ENCODE measurements at places on chromosomes 11 and 22.

- DNase-seq, result no peak
Observed at GRCh38 chr22:50584106-50585096, 1.8 kb upstream of the CHKB start.

GRCh38 chr22:46129390-46130041, 20.8 kb upstream of the PPARA start:
- DNase-seq, result no peak

GRCh38 chr11:76627606-76628005, 42.9 kb downstream of the LRRC32 start:
- DNase-seq, result no peak

DNA sequence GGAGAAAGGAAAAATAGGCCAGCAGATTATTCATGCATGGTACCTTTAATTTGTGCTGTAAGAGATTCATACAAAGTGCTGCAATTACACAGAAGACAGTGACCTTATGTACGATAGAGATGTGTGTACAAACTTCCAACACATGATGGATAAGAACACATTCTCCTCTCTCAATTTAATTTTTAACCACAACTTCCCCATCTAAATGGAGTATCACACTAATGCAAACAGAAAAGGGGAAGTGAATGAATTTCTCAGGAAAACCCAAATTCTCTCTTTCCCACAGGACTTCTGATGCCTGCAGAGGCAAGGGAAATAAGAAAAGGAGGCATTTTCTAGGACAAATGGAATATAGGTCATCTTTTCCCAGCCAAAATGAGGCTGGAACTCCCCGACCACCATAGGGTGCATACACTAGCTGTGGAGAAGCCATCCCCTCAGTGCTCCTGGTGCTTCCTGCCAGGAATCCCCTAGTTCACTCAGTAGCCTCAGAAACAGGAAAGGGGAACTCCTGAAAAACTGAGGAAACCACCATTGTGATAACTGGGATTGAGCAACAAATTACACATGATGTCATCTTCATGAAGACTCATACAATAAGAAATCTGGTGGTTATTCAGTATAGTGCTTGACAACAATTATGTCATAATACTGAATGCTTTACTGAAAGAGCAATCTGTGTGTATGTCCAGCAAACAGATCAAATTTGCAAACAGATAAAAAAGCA, 22.4 kb downstream of the MMP10 start:
- no peak for DNase-seq

DNA sequence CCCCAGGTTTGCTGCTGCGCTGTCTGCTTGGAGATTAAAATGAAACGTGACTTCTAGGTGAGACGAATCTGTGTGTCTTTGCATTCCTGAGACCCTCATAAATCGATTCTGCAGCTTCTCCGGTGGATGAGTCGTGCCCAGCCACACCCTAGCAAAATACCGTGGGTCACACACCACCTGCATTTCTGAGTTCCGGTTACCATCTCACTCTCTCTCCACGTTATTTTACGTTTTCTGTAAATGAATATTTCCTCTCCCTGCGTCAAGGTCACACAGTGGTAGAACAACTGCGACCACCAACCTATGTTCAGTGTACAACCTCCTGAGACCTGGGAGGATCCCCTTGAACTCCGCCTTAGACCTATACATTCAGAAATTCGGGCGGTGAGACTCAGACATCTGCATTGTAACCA, 1.1 kb downstream of the YWHAH start:
- DNase-seq, result no peak

DNA sequence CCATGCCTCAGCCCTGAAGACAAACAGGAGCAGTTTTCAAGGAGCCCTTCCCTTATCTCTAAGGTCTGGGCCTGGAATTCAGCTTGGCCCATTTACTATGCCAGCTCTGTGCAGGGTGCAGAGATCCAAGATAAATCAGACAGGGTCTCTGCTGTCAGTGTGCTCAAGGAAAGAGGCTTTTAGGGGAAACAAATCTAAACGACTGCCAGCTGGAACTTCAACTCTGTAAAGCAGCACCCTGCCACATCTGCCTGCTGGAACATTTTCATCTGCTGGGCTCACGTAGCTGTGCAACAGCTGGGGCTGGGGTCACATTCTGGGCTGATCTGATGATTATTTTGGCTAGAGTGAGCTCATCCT, 19.8 kb upstream of the EHF start:
- DNase-seq, result no peak

DNA sequence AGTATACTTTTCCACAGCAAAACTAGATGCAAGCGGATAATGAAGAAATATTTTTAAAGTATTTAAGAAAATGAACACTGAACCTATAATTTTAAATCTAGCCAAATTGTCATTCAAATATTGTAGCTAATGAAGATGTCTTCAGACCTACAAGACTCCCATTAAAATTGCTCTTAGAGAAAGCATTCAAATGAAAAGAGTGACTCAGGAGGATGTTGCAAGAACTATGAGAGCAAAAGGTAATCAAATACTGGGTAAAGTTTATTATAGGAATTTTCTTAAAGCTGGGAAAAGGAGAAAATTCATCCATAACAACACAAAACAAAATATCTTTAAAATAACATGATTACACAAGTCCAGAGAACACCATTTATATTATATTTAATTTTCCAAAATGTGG, 5.4 kb upstream of the POU2AF1 start:
- DNase-seq, result no peak

DNA sequence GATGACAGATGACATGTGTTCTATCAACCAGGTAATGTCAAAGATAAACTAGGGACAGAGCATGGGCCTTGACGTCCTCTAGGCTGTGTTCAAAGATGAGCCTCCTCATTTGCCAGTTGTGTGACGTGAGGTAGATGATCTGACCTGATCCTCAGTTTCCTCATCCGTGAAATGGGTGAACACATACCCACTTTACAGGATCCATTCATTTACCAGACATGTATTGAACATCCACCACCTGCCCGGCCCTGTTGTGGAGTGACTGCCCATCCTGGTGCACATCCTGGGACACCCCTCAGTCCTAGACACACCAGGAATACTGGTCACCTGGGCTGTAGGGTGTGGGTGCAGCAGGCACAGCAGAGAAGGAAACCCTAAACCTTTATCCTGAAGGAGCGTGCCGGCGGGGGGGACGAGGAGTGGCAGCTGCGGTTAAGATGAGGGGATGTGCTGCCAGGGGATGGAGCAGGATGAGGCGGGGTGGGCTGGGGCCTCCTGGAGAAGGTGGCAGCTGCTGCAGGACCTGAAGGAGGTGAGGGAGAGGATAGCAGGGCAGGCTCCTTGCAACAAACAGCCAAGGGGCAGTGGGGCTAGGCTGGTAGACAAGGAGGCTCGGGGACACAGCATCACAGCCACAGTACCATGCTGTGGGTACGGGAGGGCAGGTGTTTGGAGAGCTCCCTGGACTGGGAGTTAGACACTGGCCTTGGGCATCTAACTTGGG, 8.4 kb downstream of the CLDN5 start:
- no peak for DNase-seq

DNA sequence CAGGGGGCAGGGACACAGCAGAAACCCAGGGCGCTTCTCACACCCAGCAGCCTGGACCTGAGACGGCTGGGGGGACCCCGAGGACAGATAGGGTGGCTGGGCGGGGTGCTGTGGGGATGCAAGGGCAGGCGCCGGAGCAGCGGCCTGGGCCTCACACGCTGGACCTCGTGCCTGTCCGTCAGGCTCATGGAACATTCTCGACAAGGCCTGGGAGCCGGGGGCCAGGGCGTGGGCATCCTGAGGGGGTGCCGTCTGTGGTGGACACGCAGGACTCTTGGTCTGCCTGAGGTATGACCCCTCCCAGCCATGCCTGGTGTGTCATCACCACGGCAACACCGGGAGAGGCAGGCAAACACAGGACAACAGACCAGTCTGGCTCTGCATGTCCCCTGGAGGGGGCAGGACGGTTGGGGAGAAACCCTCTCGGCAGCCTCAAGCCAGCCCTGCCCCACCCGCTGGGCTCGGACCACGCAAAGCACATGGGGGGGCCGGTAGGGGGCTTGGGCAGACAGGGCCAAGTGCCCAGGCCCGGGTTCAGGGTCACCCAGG, 21.4 kb downstream of the MRPL23 start:
- DNase-seq, result no peak

- DNase-seq, result no peak
Observed at GRCh38 chr11:64866173-64866491, 12.3 kb downstream of the EHD1 start.

- DNase-seq, result no peak
Observed at GRCh38 chr11:68983801-68984200, 3.0 kb upstream of the MRGPRD start.

- DNase-seq, result no peak
Observed at GRCh38 chr22:49884503-49885260, 31.0 kb downstream of the ZBED4 start.

DNA sequence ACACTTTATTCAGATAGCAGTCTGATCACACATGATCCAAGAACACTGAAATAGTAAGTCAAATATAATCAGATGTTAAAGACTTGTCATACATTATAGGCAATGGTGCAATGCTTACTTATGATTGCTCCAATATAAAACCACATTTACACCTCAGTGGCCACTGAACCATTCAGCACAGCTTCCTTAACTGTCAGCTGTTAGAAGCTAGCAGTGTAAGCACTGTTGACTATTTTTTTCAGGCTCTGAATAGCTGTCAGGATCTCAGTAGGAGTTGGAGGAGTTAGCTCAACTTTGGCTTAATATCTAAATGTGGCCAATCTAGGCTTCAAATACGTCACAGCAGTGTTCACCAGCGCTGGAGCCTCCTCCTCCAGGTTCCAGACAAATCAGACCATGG, 36.6 kb downstream of the METTL15 start:
- no peak for DNase-seq
